ENCODE measurements at places on chromosomes 4 and X.
A peak's percentile ranks its signal among the peaks of the same experiment; 100 is the strongest.

- H3K27me3 ChIP-seq: no peaks in the 10 kb centered on the region
- H3K27ac ChIP-seq: no peak overlapping the region
- no peaks in the 10 kb centered on the region for H3K36me3 ChIP-seq
- DNase-seq: no peak
- no peak overlapping the region for H3K4me3 ChIP-seq
Measured at GRCh38 chrX:100316987-100317386, 93.1 kb downstream of the PCDH19 start.

GRCh38 chr4:38170338-38171169 lies 210.4 kb downstream of the PTTG2 start:
- H3K27me3 ChIP-seq: peaks cover 28% of the 10 kb centered on the region
- H3K4me1 ChIP-seq: peaks cover 3% of the 10 kb centered on the region
- H3K27ac ChIP-seq: no peak overlapping the region
- no peak overlapping the region for H3K4me3 ChIP-seq
- no peak for DNase-seq

DNA sequence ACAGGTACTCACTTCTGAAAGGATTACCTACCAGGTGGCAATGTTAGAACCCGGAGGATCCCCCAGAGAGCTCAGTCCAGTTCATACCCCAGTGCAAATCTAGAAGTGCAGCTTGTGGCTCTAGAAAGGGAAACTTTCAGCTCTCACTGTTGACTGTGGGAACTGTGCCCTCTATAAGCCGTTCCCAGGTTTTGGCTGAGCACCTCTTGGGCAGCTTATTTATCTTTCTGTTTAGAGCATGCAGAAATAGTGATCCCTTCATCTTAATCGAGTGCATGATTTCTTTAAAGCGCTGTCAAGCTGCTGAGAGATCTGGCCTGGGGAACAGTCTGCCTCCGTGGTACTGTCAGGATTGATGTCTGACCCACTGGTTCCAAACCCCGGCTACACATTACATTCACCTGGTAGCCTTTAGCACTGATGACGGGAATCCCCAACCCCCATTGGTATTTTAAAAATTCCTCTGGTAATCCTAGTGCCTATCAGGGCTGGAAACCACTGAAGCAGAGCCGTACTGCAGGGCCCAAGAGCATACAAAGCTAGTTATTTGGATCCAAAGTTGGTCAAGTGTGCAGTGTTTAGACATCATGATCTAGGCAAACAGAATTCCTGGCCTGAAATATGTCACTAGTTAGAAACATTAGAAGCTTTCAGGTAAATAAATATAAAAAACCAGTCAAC lies 103.2 kb downstream of the KLHL8 start:
- no peak for DNase-seq
- H3K27ac ChIP-seq: no peak overlapping the region
- no peaks in the 10 kb centered on the region for H3K27me3 ChIP-seq

GRCh38 chrX:9340598-9341290 lies 124.1 kb upstream of the TBL1X start:
- peaks cover 29% of the 10 kb centered on the region for H3K4me1 ChIP-seq
- no peaks in the 10 kb centered on the region for H3K36me3 ChIP-seq
- H3K4me3 ChIP-seq: peak overlapping the region; percentile 73
- no peak for DNase-seq
- H3K27me3 ChIP-seq: no peaks in the 10 kb centered on the region

GRCh38 chrX:71923516-71923915 lies 12.9 kb downstream of the NHSL2 start:
- H3K4me3 ChIP-seq: no peak overlapping the region
- H3K4me1 ChIP-seq: no peaks in the 10 kb centered on the region
- no peak overlapping the region for H3K27ac ChIP-seq
- DNase-seq: no peak
- H3K36me3 ChIP-seq: no peaks in the 10 kb centered on the region
- peaks cover 2% of the 10 kb centered on the region for H3K27me3 ChIP-seq

- H3K27ac ChIP-seq: no peak overlapping the region
- no peak overlapping the region for H3K4me3 ChIP-seq
- no peak for DNase-seq
- H3K36me3 ChIP-seq: peaks cover 35% of the 10 kb centered on the region
Measured at GRCh38 chr4:165106518-165106917, 6.1 kb downstream of the TMEM192 start.

GRCh38 chr4:140047786-140048185 lies 106.2 kb downstream of the MAML3 start:
- DNase-seq: no peak
- no peaks in the 10 kb centered on the region for H3K36me3 ChIP-seq
- H3K4me3 ChIP-seq: no peak overlapping the region
- H3K27me3 ChIP-seq: peaks cover 14% of the 10 kb centered on the region
- H3K27ac ChIP-seq: no peak overlapping the region

DNA sequence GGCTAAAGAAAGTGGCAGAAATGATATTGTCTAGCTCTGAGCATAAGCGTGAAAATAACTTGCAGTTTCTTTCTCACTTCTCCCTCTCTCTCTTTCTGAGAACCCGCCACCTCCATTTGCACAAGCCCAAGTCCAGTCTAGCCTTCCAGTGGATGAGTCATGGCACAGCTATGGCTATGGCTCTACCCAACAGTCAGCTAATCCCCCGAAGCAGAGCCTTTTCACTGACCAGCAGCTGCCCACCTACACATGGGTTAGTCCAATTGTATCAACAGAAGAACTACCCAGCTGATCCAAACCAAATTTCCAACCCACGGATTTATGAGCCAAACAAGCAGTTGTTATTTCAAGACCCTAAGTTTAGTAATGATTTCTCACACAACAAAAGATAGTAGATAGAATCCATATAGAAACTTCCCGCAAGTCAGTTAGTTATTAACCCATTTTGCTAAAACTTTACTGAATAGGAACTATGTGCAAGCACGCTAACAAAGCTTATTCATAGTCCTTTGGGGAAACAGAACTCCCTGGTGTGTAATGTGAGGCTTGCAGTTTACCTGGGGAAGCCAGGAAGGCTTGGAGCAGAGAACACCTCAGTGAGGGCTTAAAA lies 282.3 kb downstream of the INPP4B start:
- no peak overlapping the region for H3K27ac ChIP-seq
- no peak overlapping the region for H3K4me3 ChIP-seq
- no peaks in the 10 kb centered on the region for H3K4me1 ChIP-seq
- no peak for DNase-seq
- H3K27me3 ChIP-seq: no peaks in the 10 kb centered on the region
- H3K36me3 ChIP-seq: no peaks in the 10 kb centered on the region

DNA sequence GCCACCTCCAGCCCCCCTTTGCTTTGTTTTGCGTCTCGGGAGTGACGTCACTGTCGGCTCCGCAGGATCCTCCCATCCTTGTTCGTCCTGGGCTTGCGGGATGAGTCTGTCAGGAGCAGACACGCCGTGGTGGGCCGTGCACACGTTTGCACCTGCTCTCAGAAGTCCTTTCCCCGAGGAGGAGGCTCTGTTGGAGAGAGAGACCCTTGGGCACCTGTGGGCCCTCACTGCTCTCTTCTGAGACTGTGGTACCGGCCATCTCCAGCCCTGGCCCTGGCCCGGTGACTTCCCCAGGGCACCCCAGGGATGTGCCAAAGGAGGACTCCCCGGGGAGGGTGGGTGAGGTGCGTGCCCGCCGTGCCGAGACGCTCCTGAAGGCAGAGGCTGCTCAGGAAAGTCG lies 76.1 kb upstream of the PPP2R3B start:
- H3K4me1 ChIP-seq: no peaks in the 10 kb centered on the region
- H3K36me3 ChIP-seq: no peaks in the 10 kb centered on the region
- no peak for DNase-seq
- no peaks in the 10 kb centered on the region for H3K27me3 ChIP-seq
- H3K4me3 ChIP-seq: no peak overlapping the region

DNA sequence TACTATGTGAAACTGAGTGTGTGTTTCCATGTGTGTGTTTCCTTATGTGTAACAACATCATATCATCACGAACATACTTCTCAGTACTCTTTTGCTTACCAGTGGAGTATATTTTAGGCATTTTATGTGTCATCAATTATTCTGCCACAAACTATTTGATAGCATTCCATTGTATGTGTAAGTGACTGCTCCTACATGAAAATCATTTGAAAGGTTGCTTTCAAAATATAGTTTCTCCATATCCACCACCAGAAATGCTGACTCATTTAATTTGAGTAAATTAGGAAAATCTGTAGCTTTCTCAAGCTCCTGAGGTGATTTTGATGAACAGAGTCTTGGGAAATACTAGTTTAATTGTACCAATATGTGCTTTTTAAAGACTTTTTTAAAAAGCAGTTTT lies 376.2 kb downstream of the PCDH18 start:
- no peak overlapping the region for H3K4me3 ChIP-seq
- H3K4me1 ChIP-seq: no peaks in the 10 kb centered on the region
- no peaks in the 10 kb centered on the region for H3K36me3 ChIP-seq
- no peak overlapping the region for H3K27ac ChIP-seq
- H3K27me3 ChIP-seq: no peaks in the 10 kb centered on the region

- no peaks in the 10 kb centered on the region for H3K27me3 ChIP-seq
- H3K4me1 ChIP-seq: peaks cover 94% of the 10 kb centered on the region
- peak overlapping the region; percentile 77 for H3K4me3 ChIP-seq
- peaks cover 22% of the 10 kb centered on the region for H3K36me3 ChIP-seq
- no peak for DNase-seq
- H3K27ac ChIP-seq: peak overlapping the region; percentile 93
Measured at GRCh38 chr4:152663203-152664066, 16.4 kb downstream of the TMEM154 start.

DNA sequence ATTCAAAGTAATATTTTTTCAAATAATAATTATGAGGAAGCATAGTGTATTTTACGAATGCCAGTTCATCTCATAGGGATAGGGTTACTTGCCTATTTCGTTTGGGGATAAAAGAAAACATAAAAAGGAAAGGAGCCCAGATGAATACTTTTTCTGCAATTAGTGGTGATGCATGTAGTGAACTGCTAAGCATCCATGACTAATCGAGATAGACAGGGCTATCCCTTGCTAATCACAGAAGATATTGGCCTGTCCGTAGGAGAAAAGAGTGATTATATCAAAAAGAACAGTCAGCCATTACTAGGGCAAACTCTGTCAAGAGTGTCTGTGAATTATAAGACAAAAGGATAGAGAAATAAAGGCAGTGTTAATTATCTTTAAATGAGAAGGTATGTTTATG lies 746.1 kb downstream of the C4orf33 start:
- no peak overlapping the region for H3K27ac ChIP-seq
- no peaks in the 10 kb centered on the region for H3K27me3 ChIP-seq
- no peak for DNase-seq
- no peaks in the 10 kb centered on the region for H3K4me1 ChIP-seq
- no peaks in the 10 kb centered on the region for H3K36me3 ChIP-seq

- H3K27me3 ChIP-seq: no peaks in the 10 kb centered on the region
- no peaks in the 10 kb centered on the region for H3K4me1 ChIP-seq
- H3K36me3 ChIP-seq: no peaks in the 10 kb centered on the region
- no peak overlapping the region for H3K4me3 ChIP-seq
- no peak for DNase-seq
- no peak overlapping the region for H3K27ac ChIP-seq
Measured at GRCh38 chr4:72507167-72507566, 61.9 kb downstream of the ADAMTS3 start.

GRCh38 chrX:57772637-57773036 lies 92.6 kb upstream of the NLRP2B start:
- H3K4me3 ChIP-seq: no peak overlapping the region
- H3K4me1 ChIP-seq: no peaks in the 10 kb centered on the region
- no peaks in the 10 kb centered on the region for H3K27me3 ChIP-seq
- H3K36me3 ChIP-seq: no peaks in the 10 kb centered on the region
- DNase-seq: no peak
- no peak overlapping the region for H3K27ac ChIP-seq

DNA sequence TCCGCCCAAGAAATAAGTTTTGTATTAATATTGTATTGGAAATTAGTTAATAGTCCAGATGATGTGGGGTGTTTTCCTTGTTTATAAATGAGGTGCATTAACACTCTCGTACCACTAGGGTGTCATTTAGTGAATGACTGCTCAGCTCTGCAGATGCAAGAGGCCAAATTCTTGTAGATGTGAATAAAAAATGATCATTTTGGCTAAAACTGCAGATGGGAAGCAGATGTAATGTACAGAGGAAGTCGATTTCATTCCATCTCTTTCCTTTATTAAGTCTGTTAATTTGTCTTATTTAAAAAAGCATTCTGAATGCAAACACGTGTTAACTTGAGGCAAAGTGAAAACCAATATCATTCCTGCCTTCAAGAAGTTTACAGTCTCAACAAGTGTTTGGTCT lies 108.1 kb downstream of the DHX15 start:
- peaks cover 18% of the 10 kb centered on the region for H3K4me1 ChIP-seq
- no peak overlapping the region for H3K27ac ChIP-seq
- H3K27me3 ChIP-seq: peaks cover 44% of the 10 kb centered on the region
- H3K4me3 ChIP-seq: no peak overlapping the region

GRCh38 chr4:19992471-19993093 lies 259.1 kb upstream of the SLIT2 start:
- no peaks in the 10 kb centered on the region for H3K27me3 ChIP-seq
- H3K4me3 ChIP-seq: no peak overlapping the region
- H3K27ac ChIP-seq: no peak overlapping the region
- DNase-seq: no peak
- H3K4me1 ChIP-seq: no peaks in the 10 kb centered on the region
- H3K36me3 ChIP-seq: no peaks in the 10 kb centered on the region

- H3K27me3 ChIP-seq: no peaks in the 10 kb centered on the region
- DNase-seq: no peak
- H3K36me3 ChIP-seq: no peaks in the 10 kb centered on the region
- no peaks in the 10 kb centered on the region for H3K4me1 ChIP-seq
Measured at GRCh38 chr4:28106155-28106554, 1245.5 kb downstream of the STIM2 start.

DNA sequence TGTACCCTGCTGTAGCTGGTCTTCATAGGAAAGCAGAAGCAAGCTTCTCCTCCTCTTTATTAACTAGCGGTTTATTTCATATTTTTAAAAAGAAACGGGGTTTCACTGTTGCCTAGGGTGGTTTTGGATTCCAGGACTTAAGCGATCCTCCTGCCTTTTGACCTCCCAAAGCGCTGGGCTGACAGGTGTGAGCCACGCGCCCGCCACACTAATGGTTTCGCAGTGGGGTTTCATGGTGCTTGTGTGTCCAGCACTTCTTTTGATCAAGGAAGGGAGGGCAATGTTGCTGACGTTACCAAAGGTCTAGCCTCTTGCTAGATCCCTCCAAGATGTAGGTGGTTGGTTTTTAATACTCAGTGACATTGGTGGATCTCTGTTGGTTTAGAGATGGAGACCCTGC lies 1.4 kb downstream of the MAEA start:
- peak overlapping the region; percentile 65 for H3K27ac ChIP-seq
- H3K4me1 ChIP-seq: peaks cover 54% of the 10 kb centered on the region
- peak overlapping the region; percentile 90 for H3K4me3 ChIP-seq
- DNase-seq: no peak

DNA sequence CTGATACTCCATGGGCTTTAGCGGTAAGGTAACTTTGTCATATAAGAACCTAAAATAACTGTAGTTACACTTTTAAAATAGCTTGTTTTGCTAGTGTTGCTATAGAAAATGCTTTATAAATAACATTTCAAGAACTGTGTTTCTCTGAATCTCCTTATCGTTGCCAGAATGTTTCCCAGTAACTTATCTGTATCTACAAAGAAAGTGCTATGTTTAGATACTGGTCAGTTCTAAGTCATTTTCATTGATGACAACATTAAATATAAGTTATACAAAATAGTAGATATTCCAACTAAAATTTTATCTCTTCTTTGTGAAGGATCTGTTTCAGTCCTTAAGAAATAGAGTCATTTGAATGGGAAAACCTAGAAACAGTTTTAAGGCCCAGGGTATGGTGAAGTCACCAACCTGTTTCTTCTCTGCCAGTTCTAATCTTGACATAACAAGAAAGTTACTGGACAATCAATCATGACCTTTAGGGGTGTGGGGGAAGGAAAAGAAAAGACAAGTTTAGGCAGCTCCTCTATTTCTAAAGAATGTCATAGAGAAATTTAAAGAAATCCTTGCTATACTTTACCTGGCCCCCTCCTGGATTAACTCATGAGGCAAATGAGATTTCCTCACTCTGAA lies 425.9 kb downstream of the RPA4 start:
- no peaks in the 10 kb centered on the region for H3K36me3 ChIP-seq
- H3K27ac ChIP-seq: no peak overlapping the region
- no peaks in the 10 kb centered on the region for H3K27me3 ChIP-seq
- H3K4me3 ChIP-seq: no peak overlapping the region
- no peaks in the 10 kb centered on the region for H3K4me1 ChIP-seq
- no peak for DNase-seq

Measured in activated B cell treated with CpG ODN at 0.5 μM for 24 hours (primary cell).